ENCODE measurements at places on chromosomes 1 and 21.

GRCh38 chr21:36976882-36977651, 10.6 kb upstream of the HLCS start:
- no peak for DNase-seq

- no peak for DNase-seq
Observed at GRCh38 chr1:55951291-55951690, 628.1 kb downstream of the PLPP3 start.

GRCh38 chr1:37795340-37796125, 1.9 kb downstream of the MANEAL start:
- DNase-seq: peak; percentile 82

DNA sequence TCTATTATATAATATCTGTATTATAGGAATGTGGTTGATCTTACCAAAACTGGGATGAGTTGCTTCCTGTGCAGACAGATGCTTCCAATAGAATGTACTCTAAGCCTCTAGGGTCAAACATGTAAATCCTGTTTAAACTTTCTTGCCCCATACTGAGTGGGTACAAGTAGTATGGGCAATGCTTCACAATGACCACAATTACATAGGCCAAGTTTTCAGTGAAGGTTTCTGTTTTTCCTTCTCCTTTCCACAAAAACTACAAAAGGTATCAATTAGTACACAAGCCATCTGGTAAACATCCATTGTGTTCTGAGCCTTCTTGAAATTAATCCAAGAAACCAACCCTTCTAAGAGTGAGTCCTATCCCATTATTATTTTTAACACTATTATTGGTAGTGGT, 16.8 kb downstream of the OTUD7B start:
- DNase-seq: no peak

- peak; percentile 67 for DNase-seq
Observed at GRCh38 chr1:205543351-205544301, 39.2 kb downstream of the CDK18 start.

- DNase-seq: no peak
Observed at GRCh38 chr1:10494418-10494753, 19.6 kb downstream of the PEX14 start.

DNA sequence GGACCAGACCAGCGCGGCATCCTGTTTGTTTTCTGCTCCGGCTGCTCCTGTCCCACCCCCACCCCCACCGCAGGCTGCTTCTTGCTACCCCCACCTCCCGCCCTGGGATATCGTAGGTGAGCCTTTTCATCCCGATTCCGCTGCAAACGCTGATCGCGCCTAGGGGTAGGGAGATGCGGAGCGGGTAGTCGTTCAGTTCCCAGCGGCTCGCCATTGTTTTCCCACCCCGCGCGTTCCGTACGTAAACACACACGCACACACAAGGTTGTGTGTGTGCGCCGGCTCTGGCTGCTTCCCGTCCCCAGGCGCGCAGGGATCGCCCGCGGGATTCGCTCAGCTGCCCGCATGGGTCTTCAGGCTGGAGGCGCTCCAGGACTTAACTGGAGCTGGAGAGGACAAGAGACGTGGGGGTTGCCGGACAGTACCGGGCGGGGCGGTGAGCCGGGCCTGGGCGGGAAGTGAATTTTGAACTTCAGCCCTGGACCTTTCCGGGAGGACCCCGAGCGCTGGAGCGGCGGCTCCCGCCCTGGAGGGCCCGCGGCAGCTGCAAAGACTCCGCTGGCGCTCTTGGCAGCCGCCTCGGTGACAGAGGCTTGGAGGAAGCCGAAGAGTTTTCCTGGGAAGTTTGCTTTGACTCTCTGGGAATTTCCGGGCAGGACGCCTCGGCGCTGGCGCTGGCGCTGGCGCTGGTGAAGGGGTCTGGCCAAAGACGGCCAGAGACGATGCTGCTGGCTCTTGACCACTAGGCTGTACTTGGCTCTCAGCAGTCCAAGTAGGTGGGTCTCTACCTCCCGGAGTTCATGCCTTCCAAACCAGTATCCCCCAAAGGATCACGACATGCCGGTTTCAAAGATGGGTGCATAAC, 1.6 kb downstream of the SOX13 start:
- peak; percentile 86 for DNase-seq

DNA sequence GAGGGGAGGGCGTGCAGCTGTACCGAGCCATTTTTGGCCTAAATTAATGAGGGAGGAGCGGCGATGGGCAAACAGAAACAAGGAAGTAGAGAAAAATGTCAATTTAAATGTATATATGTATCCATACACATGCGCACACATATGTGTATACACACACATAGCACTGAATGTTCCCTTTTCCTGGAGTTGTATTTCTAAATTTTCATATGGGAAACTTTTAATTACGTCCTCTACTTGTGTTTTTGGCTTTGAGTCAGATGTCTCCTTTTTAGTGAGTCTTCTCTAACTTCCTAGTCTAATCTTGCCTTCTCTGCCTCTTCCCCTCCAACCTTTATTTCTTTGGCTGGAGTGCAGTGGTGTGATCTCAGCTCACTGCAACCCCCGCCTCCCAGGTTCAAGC, 15.4 kb upstream of the CYYR1 start:
- no peak for DNase-seq

GRCh38 chr1:116573431-116574095, 2.7 kb upstream of the CD58 start:
- no peak for DNase-seq

GRCh38 chr1:234863551-234863971, 253.6 kb upstream of the IRF2BP2 start:
- no peak for DNase-seq

- DNase-seq: no peak
Observed at GRCh38 chr21:25457946-25458345, 149.3 kb downstream of the MRPL39 start.

DNA sequence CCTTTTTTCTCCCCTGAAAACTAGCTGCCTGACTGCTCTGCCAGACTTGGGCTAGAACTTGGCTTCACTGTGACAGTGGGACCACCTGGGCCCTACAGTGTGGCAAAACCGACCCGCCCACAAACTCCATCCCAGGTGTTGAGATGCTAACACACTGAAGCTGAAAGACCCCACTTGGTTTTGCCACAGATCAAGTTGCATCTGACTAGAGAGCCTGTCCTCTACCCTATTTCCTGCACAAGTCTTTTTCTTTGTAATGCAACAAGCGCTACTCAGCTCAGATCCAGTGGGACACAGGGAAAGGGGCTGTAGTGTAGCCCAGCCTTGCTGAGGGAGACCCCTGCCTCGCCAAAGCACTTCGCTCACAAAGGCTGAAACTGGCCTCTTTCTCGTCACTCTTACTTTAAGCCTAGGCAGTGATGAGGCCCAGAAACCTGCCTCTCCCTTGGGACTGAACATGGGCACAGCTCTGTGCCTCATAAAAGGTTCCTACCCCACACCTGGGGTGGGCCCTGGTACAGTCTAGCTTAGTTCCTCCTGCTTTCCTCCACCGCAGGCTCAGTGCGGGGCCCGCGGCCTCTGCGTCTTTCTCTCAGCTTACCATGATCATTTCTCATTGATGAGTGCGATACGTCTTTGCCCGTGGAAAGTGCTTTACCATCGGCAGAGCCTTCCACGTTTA, 9.7 kb downstream of the ALPL start:
- DNase-seq: no peak

DNA sequence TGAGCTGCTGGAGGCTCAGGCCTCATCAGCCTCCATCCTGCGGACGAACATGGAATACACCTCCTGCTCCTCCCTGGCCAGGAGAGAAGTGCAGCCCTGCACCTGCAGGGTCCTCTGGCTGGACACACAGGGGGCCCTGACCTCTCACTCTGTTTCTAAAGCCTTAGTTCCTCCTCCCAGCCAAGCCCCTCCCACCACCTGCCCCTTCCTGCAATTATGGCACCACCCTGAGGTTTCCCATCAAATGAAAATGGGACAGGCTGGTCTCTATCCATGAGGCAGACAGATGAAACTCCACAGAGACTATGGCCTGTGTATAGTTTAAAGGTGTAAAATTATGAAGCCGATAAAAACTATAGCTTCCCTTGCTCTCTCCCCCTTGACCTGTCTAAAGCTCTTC, 42.6 kb downstream of the CACNA1S start:
- no peak for DNase-seq

GRCh38 chr1:224767031-224767430, 150.9 kb downstream of the CNIH3 start:
- no peak for DNase-seq

GRCh38 chr1:93566227-93566626, 115.4 kb downstream of the BCAR3 start:
- no peak for DNase-seq

- no peak for DNase-seq
Observed at GRCh38 chr1:66292944-66293343, 241.0 kb upstream of the SGIP1 start.

DNA sequence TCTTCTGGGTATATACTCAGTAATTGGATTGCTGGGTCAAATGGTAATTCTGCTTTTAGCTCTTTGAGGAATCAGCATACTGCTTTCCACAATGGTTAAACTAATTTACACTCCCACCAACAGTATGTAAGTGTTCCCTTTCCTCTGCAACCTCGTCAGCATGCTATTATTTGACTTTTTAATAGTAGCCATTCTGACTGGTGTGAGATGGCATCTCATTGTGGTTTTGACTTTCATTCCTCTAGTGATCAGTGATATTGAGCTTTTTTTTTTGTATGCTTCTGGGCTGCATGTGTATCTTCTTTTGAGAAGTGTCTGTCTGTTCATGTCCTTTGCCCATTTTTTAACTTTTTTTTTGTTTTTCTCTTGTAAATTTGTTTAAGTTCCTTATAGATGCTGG, 279.4 kb downstream of the PTGER3 start:
- DNase-seq: no peak

GRCh38 chr1:19511116-19511515, 25.8 kb upstream of the CAPZB start:
- no peak for DNase-seq

DNA sequence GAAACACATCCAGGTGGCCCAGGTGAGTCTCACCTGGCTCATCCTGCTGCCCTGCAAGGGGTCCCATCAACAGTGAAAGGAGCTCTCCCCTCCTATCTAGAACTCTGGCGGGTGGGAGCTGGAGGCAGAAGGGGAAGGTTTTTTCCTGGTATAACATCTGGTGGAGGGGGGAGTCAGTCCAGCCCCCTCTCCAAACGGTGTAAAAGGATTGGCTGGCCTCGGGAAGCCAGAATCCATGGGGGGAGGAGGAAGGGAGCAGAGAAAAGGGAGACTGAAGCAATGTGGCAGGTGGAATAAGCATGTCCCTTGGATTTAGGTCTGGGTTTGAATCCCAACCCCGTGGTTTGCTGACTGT, 1.2 kb upstream of the CAMK2N1 start:
- no peak for DNase-seq

- no peak for DNase-seq
Observed at GRCh38 chr1:178540646-178541045, 27.7 kb downstream of the TEX35 start.

DNA sequence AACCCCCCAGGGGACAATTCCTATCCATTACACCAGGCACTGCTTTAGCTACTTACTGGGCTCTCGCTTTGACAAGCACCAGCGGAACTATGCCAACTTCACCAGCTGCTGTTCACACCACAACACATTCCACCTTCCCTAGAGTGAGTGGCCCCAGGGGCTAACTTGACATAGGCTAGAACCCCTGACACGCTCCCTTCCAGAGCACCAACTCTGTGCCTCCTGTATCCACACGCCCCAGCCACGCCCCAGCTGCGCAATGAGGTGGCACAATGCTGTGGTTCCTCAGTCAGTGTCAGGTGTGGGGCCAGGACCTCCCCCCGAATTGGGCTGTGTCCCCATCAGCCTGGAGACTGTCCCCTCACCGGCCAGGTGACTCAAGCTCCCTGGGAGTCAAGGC, 11.7 kb upstream of the FGR start:
- DNase-seq: no peak

GRCh38 chr1:79539001-79539400, 532.5 kb upstream of the ADGRL4 start:
- DNase-seq: no peak

- no peak for DNase-seq
Observed at GRCh38 chr1:54965624-54966340, 14.6 kb upstream of the TMEM61 start.

DNA sequence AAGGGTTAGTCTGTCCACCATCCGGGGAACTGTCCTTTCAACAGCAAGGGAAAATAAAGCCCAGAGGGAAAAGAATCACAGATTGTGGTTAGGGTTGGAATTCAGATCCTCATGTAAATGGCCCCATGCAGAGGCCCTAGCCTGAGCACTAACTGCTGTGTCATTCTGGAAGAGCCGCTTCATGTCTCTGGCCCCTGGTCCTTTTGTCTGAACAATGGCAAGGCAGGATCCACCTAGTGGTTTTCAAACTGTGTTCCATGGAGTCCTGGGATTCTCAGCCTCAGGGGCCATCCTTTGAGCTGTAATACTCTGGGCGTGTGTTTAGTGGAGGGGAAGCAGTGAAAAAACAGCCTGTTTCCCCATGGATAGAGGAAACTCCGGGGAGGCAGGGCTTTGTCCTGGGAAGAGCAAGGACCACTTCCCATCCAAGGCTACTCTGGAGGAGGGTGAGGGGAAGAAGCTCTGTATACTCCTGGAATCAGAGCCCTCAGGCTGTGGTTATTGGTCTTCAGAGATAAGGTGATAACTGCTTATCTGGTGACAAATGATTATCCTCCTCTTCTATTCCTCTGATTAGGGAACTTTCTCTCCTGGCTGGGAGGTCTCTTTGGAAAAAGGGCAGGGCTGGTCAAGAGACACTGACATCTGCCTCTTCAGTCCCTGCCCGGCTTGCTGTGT, 19.2 kb downstream of the PAX7 start:
- DNase-seq: no peak

GRCh38 chr1:43441166-43441893, 12.4 kb downstream of the HYI start:
- no peak for DNase-seq

- no peak for DNase-seq
Observed at GRCh38 chr1:248792342-248792741, 33.4 kb downstream of the SH3BP5L start.

GRCh38 chr1:79373481-79374125, 367.1 kb upstream of the ADGRL4 start:
- no peak for DNase-seq

DNA sequence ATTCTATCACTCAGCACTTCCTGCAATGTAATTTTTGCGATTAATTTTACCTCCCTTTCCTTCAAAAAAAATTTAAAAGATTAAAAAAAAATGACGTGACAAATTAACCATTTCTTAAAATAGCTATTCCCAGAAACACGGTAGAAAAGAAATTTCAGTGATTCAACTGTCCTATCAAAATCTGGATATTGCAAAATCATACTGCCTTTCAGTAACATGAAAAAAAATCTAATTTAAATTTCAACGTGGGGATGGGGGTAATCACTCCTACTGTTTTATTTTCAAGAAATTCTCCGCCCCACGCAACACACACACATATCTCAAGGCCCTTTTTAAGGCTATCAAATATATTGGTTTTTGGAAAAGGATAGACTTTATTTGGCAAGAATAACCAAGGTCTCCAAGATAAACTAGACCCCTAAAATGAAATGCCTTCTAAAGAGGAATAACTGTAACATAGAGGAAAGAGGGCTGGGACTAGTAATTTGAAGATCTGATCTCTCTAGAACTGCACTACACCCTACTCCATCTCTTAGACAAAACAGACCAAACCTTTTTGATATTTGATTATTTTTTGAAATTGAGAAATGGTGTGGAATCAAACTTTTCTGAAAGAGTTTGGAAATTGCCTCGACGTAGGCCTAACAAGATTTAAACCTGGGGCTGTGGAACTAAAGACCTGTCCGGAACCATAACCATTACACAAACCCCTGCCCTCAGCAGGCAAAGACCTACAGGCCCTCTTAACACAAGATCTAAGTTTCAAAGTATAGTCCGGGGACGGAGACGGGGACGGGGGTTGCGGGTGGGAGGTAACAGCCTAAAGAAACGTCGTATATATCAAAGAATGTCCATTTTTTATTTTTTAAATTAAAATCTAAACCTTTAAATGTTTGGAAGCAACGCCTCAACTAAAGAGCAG, 941 bp downstream of the ARNT start:
- DNase-seq: no peak

Data from mucosa of descending colon (tissue), 3 donors.